NCI-H748 treated with DMSO at 0.1 percent for 48 hours (cell line): ENCODE measurements at places on chromosomes 4 and X.

DNA sequence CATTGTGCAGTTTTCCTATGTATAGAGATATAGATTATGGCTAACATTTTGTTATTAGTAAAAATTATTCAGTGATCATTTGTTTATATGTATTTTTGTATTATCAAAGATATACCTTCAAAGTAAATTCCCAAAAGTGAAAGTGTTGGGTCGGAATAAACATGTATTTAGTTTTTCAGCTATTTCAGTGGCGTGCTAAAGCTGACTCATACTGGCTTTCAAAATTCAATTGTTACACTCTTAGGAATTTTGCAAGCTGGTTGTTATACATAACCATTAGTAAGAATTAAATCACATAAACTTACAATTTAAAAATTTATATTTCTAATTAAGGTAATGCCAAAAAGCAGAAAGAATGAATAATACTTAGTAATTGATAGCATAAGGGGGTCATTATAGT is 288.4 kb upstream of the NRK start:
- no peak for DNase-seq

DNA sequence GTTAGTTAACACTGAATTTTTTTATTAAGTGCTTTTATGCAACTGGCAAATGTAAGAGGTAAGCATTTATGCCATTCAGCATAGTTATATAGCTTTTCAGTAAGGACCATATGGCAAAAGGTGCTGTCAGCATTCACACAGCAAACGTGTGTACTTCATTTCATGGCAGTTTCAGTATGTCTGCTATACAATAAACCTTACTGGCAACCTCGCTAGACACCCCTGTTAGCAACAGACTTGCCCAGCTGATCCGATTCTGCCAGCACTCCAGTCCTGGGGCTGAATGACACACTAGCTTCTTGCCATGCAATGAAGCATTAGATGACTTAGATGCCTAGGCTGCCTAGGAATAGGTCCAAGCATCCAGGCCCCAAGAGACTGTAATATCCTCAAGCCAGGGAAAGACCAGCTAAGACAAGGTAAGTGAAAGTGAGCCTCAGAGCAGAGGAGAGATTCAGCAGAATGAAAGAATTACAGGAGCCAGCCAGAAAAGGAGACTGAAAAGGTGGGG is 47.3 kb upstream of the DOCK11 start:
- DNase-seq, result no peak

GRCh38 chrX:83916525-83916924 is 55.6 kb downstream of the CYLC1 start:
- peak; percentile 0 for DNase-seq

- DNase-seq, result no peak
Measured at GRCh38 chr4:57710053-57710452, 599.9 kb upstream of the IGFBP7 start.

- DNase-seq, result no peak
Measured at GRCh38 chr4:55138367-55138766, 13.0 kb upstream of the KDR start.

- DNase-seq, result no peak
Measured at GRCh38 chrX:47482065-47482511, 934 bp downstream of the ZNF41 start.

GRCh38 chr4:86032476-86033022 is 327.3 kb downstream of the MAPK10 start:
- no peak for DNase-seq

DNA sequence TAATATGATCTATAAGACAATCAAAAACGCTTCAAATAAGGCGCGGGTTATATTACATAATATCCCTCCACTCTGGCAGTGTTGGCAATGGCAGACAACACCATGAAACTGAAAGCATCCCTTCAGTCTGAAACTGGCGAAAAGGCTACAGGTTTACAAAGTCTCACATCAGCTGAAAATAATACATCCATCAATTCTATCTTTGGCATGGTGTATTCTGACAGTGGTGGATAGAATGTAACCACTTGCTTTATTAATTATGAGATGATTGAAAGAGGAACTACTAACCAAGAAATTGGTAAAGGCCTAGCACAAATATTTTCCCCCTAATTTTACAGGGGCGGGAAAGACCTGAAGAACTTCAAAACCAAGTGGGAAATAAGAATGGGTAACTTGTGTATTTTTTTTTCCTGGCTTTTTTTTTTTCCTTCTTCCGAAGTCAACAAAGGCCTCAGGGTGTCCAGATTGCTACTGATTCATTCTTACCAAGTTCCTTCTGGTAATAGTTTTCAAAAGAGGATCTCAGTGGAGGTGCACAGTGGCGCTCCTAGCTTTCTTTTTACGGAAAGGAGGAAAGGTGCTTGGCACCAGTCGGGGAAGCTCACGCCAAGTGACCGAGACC is 728 bp downstream of the UBA6 start:
- DNase-seq, result peak; percentile 10

DNA sequence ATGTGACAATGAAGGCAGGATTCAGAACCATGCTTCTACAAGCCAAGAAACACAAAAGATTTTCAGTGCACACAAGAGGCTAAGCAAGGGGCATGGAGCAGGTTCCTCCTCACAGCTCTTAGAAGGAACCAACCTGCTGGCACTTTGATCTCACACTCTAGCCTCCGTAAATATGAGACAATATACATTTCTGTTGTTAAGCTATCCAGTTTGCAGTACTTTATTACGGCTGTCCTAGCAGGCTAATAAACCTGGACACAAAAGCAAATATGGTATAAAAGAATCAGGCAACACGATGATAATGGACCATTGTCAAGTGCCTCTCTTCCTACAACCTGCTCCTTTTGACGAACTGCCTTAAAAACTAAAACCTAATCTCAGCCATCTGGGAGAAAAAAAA is 114.5 kb downstream of the ZAR1 start:
- peak; percentile 39 for DNase-seq

DNA sequence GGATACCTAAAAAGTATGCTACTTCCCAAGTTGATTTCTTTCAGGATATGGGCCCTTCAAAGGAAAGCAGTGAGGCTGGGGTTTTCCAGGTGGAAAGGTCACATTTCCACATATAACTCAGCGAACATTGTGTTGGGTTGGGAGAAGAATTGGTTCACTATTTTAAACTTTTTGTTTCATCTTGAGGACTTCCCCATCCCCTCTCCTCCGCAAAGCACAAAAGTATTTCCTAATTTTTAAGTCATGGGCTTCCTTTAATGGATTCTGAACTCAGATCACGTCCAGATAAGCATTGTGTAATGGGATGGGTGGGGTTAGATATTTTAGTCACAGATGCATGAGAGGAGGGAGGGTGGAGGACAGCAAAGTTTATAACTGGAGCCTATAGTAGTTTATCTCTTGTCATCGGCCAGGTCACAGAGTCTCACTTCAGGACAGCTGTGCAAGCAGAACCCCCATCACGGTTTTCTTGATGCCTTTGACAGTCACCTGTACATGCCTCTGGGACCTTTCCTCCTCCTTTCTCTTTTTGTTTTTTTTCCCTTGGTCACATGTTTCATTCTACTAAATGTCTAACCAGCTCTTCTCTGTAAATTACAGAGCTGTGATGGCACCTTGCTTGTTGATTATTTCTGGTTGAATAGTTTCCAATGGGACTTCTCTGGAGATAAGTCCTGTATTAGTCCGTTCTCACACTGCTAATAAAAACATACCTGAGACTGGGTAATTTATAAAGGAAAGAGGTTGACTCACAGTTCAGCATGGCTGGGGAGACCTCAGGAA is 115.4 kb downstream of the PTTG2 start:
- no peak for DNase-seq

- no peak for DNase-seq
Measured at GRCh38 chr4:183300070-183300469, 20.0 kb downstream of the CLDN22 start.

DNA sequence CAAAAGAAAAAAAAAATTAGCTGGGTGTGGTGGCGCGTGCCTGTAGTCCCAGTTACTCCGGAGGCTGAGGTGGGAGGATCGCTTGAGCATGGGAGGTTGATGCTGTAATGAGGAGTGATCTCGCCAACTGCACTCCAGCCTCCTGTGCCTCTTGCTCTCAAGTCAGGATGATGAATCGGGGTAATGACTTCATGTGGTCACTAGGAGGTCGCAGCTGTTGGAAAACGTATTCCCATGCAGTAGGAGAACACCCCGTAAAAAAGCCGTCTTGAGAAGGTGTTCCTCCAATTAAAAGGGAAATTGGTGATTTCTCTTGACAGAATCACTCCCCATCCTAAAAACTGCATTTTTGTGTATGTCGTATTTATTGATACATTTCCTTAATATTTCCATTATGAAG is 2.2 kb downstream of the CCNB3 start:
- no peak for DNase-seq

DNA sequence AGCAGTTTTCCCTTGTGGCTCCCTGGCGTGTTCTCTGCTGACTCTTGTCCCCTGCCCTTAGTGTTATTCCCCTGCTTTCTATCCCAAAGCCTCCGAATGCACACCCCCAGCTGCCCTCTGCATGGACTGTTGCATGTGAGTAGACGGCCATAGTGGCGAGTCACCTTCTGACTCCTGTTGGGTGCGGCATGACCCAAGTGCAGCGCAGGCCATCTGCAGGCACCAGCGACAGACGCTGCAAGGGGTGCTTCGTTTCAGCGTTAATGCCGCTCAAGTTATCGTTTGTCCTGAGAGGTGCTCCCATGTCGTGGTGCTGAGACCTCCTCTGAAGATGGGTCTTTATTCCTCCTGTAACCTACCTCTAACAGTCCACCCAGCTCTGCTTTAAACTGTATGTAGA is 57.7 kb downstream of the NOP14 start:
- no peak for DNase-seq
